A549 treated with ZK216348 at 1 μM for 4 hours (cell line): ENCODE measurements at places on chromosomes 11 and 22. TPM values are rescaled to one million over a fixed set of nuclear protein-coding genes. Genes with fewer than 3 reads are reported as not detected.

LRRC10B gene
- total RNA-seq: 0.09 to 0.24 TPM (median 0.12 TPM) in 4 of 5 replicates, not detected in the other

UBQLN3 gene
- not detected in 5 replicates for total RNA-seq

BRMS1 gene
- total RNA-seq: 68.8 to 102 TPM (median 87.9 TPM) in 5 replicates

OR51B5 gene
- total RNA-seq: 0.47 TPM in 1 of 5 replicates, not detected in the others
